ENCODE measurements at places on chromosomes 3 and 15. TPM values are rescaled to one million over a fixed set of nuclear protein-coding genes. Genes with fewer than 3 reads are reported as not detected.
A peak's percentile ranks its signal among the peaks of the same experiment; 100 is the strongest.

GRCh38 chr15:93210995-93211394 lies 122.0 kb upstream of the RGMA start:
- H3K36me3 ChIP-seq = no peaks in the 10 kb centered on the region
- H3K27me3 ChIP-seq = peaks cover 2% of the 10 kb centered on the region
- no peak for DNase-seq
- H3K4me3 ChIP-seq = no peak overlapping the region
- H3K27ac ChIP-seq = no peak overlapping the region

- H3K4me1 ChIP-seq = no peaks in the 10 kb centered on the region
- no peak for DNase-seq
- H3K27ac ChIP-seq = no peak overlapping the region
- no peak overlapping the region for H3K4me3 ChIP-seq
- H3K36me3 ChIP-seq = no peaks in the 10 kb centered on the region
- H3K27me3 ChIP-seq = no peaks in the 10 kb centered on the region
These were observed 319.9 kb upstream of the GBE1 start for GRCh38 chr3:82081351-82081750.

DNA sequence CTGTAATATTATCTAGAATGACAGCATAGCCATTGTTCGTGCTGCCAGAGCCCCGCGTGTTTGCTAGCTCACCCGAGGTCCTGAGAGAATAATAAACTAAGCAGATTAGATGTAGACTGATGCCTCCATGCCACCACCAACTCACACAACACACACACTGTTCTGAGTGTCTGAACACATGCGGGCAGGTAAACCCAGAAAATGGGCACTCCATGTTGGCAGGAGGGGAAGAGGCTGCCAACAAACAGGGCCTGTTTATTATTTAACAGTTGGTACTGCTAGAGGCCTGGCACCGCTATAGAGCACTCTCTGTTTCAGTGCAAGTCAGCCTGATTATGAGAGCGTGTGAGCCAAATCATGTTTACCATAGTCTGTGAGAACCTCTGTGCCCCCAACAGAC lies 299.0 kb downstream of the ZBTB20 start:
- H3K4me3 ChIP-seq = no peak overlapping the region
- no peak for DNase-seq
- H3K4me1 ChIP-seq = peaks cover 3% of the 10 kb centered on the region
- H3K27ac ChIP-seq = no peak overlapping the region
- H3K27me3 ChIP-seq = no peaks in the 10 kb centered on the region

DNA sequence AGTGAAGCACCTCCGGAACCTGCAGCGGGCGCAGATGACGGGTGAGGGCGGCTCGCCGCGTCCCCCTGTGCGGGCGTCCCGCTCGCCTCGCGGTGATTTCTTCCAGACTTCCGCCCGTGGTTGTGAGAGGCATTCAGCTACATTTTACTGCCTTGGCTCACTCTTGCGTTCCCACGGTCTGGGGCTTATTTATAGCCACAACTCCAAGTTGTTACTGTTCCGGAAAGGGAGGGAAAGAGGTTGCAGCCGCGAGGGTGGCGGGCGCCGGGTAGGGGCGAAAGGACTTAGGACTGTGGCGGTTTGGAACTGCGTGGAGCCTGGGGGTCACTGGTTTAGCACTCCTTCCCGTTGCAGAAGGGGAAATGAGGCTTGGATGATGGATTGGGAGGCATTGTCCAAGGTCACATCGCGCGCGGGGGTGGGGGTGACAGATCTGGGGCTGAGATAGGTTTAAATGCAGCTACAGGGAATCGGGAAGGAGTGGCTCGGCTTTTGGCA lies 1.1 kb downstream of the HES1 start:
- peak overlapping the region; percentile 31 for H3K27ac ChIP-seq
- DNase-seq = peak; percentile 52
- peaks cover 50% of the 10 kb centered on the region for H3K27me3 ChIP-seq

DNA sequence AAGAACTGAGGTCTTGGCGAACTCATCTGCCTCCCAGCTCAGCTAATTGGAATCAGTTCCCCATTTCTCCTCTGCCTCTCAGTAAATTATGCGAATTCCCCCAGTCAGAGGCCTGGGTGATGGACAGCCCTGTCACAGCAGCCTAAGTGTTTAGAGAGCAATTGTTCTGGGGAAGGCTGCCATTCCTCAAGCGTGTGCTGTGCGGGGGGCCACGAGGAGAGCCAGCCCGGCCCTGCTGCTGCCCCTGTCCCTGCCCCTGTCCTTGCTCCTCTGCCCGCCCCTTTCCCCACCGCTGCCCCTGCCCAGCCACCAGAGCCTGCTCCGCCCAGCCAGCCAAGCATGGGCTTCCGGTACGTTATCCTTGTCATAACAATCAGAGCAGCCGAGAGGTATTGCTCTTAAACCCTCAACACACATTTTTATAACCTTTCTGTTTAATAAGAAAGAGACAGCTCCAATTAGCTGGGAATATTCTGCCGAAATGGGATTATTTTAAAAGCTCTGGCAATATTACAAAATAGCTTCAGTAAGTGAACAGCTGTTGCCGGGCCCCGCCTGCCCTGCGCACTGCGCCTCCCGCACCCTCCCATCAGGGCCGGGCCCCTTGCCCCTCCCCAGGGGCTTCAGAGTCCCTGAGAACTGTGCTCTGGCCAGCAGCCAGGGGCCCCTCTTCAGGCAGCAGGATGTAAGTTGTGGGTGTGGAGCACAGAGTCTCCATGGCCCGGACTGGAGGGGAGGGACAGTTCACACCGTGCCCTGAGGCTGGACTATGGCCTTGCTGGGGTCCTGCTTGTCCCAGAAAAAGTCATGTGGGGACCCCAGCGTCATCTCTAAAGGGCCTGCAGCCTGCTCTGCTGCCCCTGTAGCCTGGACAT lies 12.4 kb upstream of the CACNA2D2 start:
- H3K27ac ChIP-seq = no peak overlapping the region
- H3K27me3 ChIP-seq = no peaks in the 10 kb centered on the region
- peaks cover 7% of the 10 kb centered on the region for H3K4me1 ChIP-seq
- peak; percentile 21 for DNase-seq
- no peaks in the 10 kb centered on the region for H3K36me3 ChIP-seq

DNA sequence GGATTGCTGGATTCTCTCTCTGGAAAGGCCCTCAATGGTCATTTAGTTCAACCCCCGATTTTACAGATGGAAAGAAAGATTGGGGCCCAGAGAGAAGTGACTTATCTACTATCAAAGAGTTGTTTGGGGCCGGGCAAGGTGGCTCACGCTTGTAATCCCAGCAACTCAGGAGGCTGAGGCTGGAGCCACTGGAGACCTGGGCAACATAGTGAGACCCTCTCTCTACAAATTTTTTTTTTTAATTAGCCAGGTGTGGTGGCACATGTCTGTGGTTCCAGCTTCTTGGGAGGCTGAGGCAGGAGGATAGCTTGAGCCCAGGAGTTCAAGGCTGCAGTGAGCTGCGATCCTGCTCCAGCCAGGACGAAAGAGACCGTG lies 5.2 kb upstream of the USP3 start:
- H3K4me3 ChIP-seq = no peak overlapping the region
- no peak overlapping the region for H3K27ac ChIP-seq
- H3K27me3 ChIP-seq = no peaks in the 10 kb centered on the region
- H3K4me1 ChIP-seq = peaks cover 77% of the 10 kb centered on the region
- no peaks in the 10 kb centered on the region for H3K36me3 ChIP-seq
- no peak for DNase-seq

DNA sequence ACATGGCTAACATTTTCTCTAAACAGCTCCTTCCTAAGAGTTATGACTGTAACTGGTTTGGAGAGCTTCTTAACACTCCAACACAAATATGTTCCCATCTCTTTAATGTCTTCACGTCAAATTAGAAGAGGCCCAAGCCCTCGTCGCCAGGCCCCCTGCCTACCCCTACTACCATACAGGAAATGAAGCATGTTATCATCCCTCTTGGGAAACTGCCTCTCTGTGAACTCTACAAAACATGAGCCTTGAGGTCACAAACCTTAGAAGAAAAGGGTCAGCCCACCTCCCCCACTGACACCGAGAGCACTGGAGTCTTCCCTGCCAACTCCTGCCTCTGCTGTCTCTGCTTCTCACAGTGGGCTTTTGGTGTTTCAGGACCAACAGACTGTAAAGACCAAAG lies 243.1 kb upstream of the STT3B start:
- H3K4me3 ChIP-seq = no peak overlapping the region
- DNase-seq = no peak
- H3K36me3 ChIP-seq = no peaks in the 10 kb centered on the region

DNA sequence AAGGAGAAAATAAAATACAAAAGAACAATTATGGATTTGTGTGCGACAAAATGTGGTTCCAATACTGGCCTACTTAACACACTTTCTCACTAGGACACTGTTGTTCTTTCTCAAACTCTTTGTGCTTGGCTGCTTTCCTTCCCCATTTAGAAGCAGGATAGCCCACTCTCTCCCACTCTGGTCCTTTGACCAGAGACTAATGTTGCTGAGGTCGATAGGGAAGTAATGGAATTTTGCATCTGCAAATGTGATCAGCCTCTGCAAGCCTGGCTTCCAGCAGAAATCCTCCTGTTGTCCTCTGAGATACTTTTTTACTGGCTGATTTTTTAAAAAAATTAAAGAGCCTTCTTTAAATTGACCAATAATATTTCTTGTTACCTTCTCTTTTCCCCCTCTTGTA lies 71.0 kb downstream of the PPM1L start:
- no peak overlapping the region for H3K4me3 ChIP-seq
- no peak overlapping the region for H3K27ac ChIP-seq
- no peaks in the 10 kb centered on the region for H3K4me1 ChIP-seq
- H3K36me3 ChIP-seq = no peaks in the 10 kb centered on the region
- no peaks in the 10 kb centered on the region for H3K27me3 ChIP-seq

GRCh38 chr3:63654211-63654610 lies 1.7 kb downstream of the SNTN start:
- no peak overlapping the region for H3K27ac ChIP-seq
- no peaks in the 10 kb centered on the region for H3K36me3 ChIP-seq
- no peaks in the 10 kb centered on the region for H3K27me3 ChIP-seq
- DNase-seq = no peak

- no peak overlapping the region for H3K27ac ChIP-seq
- peaks cover 3% of the 10 kb centered on the region for H3K4me1 ChIP-seq
- peak; percentile 5 for DNase-seq
- no peaks in the 10 kb centered on the region for H3K27me3 ChIP-seq
These were observed 140.2 kb upstream of the RBMS3 start for GRCh38 chr3:29140666-29141065.

GRCh38 chr3:112001526-112001925 lies 2.8 kb downstream of the TAGLN3 start:
- H3K27me3 ChIP-seq = no peaks in the 10 kb centered on the region
- no peak overlapping the region for H3K4me3 ChIP-seq
- H3K4me1 ChIP-seq = peaks cover 61% of the 10 kb centered on the region

DNA sequence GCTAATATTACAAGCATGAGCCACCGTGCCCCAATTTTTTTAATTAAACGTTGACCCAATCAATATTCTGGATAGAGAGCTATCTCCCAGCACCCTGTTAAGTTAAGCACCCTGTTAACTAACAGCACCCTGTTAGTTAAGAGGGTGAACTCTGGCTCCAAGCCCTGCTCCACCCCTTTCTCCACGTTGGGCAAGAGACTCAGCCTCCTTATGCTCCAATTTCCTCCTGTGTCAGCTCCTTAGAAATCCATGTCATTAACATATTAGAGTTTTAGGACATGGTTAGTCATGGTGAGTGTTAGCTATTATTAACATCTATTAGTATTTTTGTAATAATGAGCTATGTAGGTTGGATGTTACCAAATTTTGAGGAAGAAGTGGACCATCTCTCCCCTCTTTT lies 217.2 kb upstream of the UBE2E1 start:
- H3K27ac ChIP-seq = no peak overlapping the region
- H3K27me3 ChIP-seq = no peaks in the 10 kb centered on the region
- no peak for DNase-seq

- DNase-seq = no peak
- H3K36me3 ChIP-seq = no peaks in the 10 kb centered on the region
- no peak overlapping the region for H3K27ac ChIP-seq
- no peak overlapping the region for H3K4me3 ChIP-seq
- H3K27me3 ChIP-seq = no peaks in the 10 kb centered on the region
- H3K4me1 ChIP-seq = peaks cover 2% of the 10 kb centered on the region
These were observed 85.9 kb upstream of the ABHD2 start for GRCh38 chr15:89002281-89002761.

DNA sequence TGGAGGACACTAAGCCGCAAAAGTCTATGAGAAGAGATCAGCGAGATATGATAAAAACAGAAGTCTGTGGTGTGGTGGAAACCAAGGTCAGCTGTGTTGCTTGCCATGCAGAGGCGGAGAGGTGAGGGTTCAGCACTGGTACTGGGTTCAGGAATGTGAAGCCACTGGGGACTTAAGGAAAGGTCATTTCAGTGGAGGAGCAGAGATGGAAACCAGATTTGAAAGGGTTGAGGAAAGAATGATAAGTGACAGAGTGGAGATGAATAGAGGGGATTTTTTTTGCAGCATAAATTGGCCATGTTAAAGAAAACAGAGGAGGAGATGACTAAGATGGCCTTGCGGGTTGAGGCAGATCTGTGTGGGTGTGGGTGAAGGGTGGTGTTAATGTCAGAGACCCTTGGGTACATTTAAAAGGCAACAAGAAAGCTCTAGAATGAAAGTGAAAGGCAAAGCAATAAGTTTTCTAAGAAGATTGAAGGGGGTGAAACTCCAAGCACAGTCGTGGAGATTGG lies 265.5 kb downstream of the ADAMTSL3 start:
- no peaks in the 10 kb centered on the region for H3K36me3 ChIP-seq
- H3K4me1 ChIP-seq = peaks cover 9% of the 10 kb centered on the region
- no peak overlapping the region for H3K27ac ChIP-seq
- H3K4me3 ChIP-seq = no peak overlapping the region

- no peak for DNase-seq
- peaks cover 16% of the 10 kb centered on the region for H3K36me3 ChIP-seq
- no peak overlapping the region for H3K27ac ChIP-seq
- H3K4me3 ChIP-seq = no peak overlapping the region
- no peaks in the 10 kb centered on the region for H3K27me3 ChIP-seq
These were observed 5.9 kb downstream of the CMC1 start for GRCh38 chr3:28247286-28247685.

GRCh38 chr3:15205934-15206661 lies at the start of gene CAPN7:
Gene CAPN7 (plus strand): TSS chr3:15206246. CDS start chr3:15206496, 250 bp downstream.
- peaks cover 23% of the 10 kb centered on the region for H3K4me1 ChIP-seq
- DNase-seq = peak; percentile 92
- no peaks in the 10 kb centered on the region for H3K27me3 ChIP-seq
- H3K36me3 ChIP-seq = peaks cover 2% of the 10 kb centered on the region
- peak within 1 kb of the TSS; percentile 77 for H3K27ac ChIP-seq

CKMT1A gene
- 0.35 TPM for total RNA-seq

ROPN1 gene
- not detected for total RNA-seq

PAK2 gene
- 66.6 TPM for total RNA-seq

FAM227B gene
- total RNA-seq = 2.8 TPM

INTS14 gene
- total RNA-seq = 41.2 TPM

ZBBX gene
- total RNA-seq = not detected

DZIP1L gene
- not detected for total RNA-seq

TBCCD1 gene
- 9.0 TPM for total RNA-seq

TGM5 gene
- total RNA-seq = not detected

KNG1 gene
- not detected for total RNA-seq

All from activated naive CD4-positive, alpha-beta T cell treated with anti-CD3 and anti-CD28 coated beads for 36 hours (primary cell).